ENCODE measurements at places on chromosomes 5 and 9.

DNA sequence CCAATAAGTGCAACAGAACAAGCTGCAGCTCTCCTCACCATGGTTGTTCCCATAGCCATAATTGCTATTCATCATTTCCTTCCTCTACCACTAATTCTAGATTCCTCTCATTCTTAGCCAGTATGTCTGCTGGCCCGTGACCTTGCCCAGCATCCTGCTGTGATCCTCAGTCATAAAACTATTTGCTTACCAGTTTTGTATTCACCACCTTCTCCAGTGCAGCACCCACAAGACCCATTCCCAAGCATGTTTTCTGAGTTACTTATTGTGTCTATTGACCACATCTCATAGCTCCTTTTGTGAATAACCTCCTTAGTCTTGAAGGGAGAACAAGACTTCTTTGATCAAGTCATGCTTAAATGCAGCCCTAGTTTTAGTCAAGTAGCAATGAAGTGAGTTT lies 488.0 kb upstream of the CTNND2 start:
- DNase-seq: no peak

GRCh38 chr5:93845376-93845775 lies 104.0 kb upstream of the POU5F2 start:
- DNase-seq: no peak

- DNase-seq: peak; percentile 55
These were observed at the start of gene PTPDC1 for GRCh38 chr9:94084314-94084713. Gene PTPDC1 (plus strand): TSS chr9:94084464. CDS start chr9:94084531, 67 bp downstream.

GRCh38 chr5:154652746-154653417 lies 102.3 kb upstream of the LARP1 start:
- DNase-seq: no peak

DNA sequence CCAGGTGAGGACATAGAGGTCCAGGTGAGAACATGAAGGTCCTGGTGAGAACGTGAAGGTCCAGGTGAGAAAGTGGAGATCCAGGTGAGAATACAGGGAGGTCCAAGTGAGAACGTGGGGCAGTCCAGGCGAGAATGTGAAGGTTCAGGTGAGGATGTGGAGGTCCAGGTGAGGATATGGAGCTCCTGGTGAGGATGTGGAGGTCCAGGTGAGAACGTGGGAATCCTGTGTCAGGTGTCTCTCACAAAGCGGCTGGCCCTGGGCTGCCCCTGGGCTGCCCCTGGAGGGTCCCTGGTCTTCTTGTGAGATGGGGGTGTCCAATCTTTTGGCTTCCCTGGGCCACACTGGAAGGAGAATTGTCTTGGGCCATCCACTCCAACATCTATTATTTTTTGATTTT lies 133.4 kb downstream of the MRPL36 start:
- no peak for DNase-seq

Data from NCI-H524 (cell line).